Foreskin melanocyte (primary cell): ENCODE measurements at places on chromosomes 11 and 22.

GRCh38 chr11:90124371-90124770, 10.1 kb upstream of the NAALAD2 start:
- no peak for DNase-seq

DNA sequence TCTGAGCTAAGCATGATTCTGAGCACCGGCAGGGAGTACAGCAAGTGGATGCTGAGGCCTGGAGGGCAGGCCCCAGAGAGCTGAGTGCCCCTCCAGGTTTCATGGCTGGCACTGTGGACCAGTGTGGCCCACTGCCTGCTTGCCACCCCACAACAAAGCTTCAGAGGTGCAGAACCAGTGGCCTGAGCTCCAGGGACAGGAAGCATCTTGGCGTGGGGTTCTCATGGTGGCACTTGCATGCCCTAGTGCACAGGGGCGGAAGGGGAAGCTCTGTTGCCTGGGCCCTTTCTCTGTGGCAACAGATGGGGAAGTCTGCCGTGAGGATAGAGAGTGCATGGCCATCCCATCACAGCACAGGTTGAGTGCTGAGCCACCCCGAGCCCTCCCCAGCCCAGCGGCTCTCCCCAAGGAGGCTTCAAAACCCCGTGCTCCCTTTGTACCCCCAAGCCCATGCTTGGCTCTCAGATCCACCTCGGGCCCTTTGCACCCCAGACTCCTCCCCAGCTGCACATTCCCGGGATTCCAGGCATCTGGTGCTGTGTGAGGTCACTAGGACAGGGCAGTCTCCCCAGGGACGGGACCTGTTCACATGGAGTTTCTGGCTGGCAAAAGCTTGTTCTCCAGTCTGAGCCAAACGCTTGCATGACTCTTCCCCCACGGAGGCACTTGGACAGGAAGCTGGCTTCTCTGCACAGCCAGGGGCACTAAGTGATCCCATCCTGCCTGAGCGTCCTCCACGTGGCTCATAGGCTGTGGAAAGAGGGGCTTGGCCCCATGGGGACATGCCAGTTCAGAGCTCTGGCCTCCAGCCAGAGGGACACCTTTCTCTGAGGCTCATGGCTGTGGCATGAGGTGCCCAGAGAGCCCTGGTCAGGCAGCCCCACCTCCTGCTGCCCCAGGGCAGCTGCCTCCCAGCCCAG, 4.2 kb downstream of the SLC25A1 start:
- no peak for DNase-seq

- peak; percentile 41 for DNase-seq
Measured at GRCh38 chr11:3642071-3642951, 519 bp upstream of the ART5 start.

DNA sequence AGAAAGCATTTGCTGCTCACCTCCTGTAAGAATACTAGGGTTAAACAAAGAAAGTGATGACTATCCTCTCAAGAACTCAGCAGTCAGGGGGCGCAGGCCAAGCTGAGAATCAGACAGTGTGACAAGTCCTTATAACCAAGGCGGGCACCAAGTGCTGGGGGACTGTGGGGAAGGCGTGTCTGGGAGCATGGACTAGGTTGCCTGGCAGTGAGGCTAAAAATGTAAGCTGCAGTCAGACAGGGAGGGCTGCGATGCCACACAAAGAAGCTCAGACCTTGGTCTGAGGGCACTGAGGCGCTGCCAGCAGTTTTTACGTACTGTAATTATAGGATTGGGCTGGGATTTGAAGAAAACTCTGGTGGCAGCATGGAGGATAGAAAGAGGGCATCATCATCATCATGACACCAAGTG, 73.7 kb downstream of the FLI1 start:
- DNase-seq, result no peak

GRCh38 chr11:67500831-67501715, 4.1 kb downstream of the PITPNM1 start:
- DNase-seq, result no peak

DNA sequence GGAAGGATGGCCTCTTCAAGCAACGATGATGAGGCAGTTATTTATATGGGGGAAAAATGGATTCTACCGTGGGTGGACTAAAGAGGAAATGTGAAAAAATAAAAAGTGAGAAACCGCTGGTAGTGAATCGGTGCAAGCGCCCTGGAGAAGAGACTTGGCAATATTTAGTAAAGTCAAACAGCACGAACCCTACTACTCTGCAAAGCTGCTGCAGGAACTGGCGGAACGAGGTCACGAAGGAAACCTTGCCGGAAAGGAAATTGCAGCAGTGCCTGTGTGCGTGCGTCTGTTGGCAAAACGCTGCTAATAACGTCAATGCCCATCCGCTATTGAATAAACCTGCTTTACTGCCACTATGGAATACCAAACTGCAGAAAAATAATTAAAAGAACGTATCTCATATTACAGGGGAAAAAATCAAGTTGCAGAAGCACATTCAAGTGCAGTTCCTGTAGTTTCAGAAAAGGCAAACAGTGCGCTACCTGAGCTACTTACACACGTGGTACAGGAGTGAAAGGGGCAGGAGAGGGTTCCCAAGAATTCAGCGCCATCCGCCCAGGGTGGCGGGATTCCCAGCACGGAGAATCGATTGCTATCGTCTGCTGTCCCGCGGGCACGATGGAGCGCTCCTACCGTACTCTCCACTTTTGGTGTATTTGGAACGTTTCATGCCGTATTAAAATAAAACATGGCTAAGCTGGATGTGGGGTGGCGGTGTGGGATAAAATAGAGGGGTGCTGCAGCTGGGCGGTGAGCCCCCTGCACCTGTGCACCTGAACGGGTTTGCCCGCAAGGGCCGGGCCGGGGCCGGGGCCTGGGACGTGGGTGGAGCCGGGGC, 585 bp upstream of the NADSYN1 start:
- peak; percentile 19 for DNase-seq

- DNase-seq, result no peak
Measured at GRCh38 chr22:47197773-47198500, 435.5 kb downstream of the TBC1D22A start.

DNA sequence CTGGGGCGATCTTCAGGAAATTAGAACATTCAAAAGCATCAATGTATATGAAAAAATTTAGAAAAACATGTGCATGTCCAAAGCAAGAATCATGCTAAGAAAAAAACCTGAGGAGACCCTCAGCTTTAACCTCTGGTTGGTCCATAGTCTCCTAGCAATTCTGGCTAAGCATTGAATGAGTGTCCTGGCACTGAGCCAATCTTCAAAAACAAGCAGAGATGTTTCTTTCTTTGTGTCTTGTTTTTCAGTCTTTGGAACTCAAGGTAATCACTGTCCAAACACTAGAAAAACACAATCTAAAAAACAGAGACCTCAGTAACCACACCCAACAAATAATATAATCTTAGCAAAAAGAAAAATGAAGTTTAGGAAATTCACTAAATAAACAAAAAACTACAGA, 205.4 kb upstream of the CARD18 start:
- DNase-seq, result no peak

DNA sequence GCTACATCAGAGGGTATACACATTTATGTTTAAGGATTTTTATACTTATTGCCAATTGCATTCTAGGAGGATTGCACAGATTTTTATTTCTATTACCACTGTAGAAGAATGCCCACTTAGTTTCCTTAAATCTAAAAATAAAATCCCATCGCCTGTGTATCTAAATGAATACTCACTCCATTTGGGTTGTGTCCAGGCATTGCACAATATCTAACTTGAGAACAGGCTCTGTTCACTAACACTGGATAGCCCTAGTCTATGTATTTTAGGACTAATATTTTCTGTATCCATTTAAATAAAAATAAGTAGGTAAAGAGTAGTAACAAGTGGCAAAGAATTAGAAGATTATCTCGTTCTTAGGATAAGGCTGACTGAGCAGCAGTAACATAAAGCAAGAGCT, 4.1 kb downstream of the C11orf52 start:
- DNase-seq, result peak; percentile 70

- DNase-seq, result no peak
Measured at GRCh38 chr11:119745112-119745511, 16.1 kb upstream of the NECTIN1 start.

- DNase-seq, result no peak
Measured at GRCh38 chr22:48239461-48240147, 1477.2 kb downstream of the TBC1D22A start.

- DNase-seq, result no peak
Measured at GRCh38 chr11:267491-267994, 10.7 kb upstream of the NLRP6 start.

- no peak for DNase-seq
Measured at GRCh38 chr11:125239585-125240560, 75.3 kb downstream of the PKNOX2 start.

- DNase-seq, result no peak
Measured at GRCh38 chr11:133904818-133905515, 51.8 kb downstream of the IGSF9B start.

- DNase-seq, result no peak
Measured at GRCh38 chr22:19080853-19081252, 41.4 kb downstream of the DGCR2 start.

GRCh38 chr11:88178191-88178590, 2.9 kb upstream of the RAB38 start:
- DNase-seq, result no peak

GRCh38 chr11:35308157-35308556, 111.2 kb downstream of the SLC1A2 start:
- DNase-seq, result no peak

DNA sequence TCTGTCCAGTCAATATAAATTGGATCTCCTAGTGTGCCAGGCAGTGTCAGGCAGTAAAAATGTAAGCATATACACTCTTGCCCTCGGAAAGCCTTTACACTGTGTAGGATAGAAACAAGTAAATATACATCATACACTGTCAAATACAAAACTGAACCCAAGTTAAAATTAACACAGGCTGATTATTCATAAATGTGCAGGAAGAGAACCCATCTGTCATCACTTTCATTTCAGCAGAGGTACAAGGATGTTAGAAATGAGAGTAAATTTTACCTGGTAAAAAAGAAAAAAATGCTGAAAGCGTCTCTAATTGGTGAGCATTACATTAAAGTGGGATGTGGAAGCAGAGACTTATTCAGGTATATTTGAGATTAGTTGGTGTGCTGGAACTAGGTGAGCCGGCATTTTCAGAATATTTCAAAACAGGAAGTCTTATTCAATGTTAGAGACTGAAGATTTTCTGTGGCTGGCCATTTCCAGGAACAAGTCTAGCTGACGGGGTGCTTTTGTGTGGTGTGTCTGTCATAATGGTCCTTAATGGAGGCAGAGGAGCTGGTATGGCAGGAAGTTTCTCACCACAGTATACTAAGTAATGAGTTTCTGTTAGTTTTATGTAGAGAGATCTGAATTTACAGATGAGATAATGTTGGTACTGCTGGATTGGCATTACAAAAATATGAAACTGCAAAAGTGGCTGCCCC, 192.6 kb downstream of the CASP12 start:
- DNase-seq, result no peak

GRCh38 chr11:33290319-33290718, 33.1 kb downstream of the HIPK3 start:
- DNase-seq, result no peak

- DNase-seq, result no peak
Measured at GRCh38 chr11:14894657-14895598, 2.9 kb upstream of the CYP2R1 start.

DNA sequence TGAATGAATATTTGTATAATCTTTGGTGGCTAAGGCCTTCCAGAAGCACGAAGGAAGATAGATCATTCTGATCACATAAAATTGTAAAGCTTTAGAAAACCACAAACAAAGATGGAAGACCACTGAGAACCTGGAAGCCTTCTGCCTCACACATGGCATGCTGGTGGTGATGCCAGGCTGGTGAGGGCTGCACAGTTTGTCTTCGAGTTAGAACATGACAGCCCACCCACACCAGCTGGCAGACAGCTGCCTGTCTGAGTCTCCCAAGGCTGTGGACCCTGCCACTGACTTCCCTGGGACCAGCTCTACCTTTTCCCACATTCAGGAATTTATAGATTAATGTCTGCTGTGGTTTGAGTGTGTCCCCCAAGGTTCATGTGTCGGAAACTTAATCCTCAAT, 48.8 kb upstream of the B3GAT1 start:
- DNase-seq, result no peak

GRCh38 chr22:21074102-21074715, 28.5 kb downstream of the LRRC74B start:
- DNase-seq, result no peak

DNA sequence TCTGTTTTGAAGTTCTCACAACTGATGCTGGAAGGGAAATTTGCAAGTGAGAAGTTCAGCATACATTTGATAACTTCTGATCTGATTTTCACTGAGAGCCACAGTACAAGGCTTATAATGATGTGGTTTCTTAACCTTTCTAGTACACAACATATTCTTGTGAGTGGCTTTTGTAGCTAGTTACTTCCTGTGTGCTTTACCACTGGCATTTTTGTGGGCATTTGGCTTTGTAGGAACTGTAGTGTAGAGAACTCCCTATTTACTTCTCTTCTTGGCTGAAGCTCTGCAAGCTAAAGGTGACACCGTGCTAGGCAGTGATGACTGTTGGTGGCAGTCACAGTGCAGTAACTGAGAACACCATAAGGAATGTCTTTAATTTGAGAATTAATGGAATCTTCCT, 14.9 kb downstream of the USP47 start:
- DNase-seq, result peak; percentile 72

DNA sequence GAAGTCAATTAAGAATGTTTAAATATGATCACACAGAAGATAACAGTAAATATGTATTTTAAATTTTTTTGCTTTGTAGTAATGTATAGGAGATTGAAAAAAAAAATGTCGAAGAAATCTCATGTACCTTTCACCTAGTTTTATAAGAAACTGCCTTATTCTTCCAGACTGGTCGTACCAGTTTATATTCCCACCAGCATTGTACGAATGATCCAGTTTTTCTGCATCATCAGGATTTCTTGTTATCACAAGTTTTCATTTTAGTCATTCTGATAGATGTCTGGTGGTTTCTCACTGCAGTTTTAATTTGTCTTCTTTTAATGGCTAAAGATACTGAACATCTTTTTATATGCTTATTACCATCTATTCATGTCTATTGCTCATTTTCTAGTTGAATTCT, 101.8 kb upstream of the CTSC start:
- DNase-seq, result no peak

GRCh38 chr22:36364255-36365019, 23.3 kb downstream of the MYH9 start:
- DNase-seq, result no peak

- DNase-seq, result no peak
Measured at GRCh38 chr22:31143537-31143936, 3.2 kb upstream of the PLA2G3 start.

DNA sequence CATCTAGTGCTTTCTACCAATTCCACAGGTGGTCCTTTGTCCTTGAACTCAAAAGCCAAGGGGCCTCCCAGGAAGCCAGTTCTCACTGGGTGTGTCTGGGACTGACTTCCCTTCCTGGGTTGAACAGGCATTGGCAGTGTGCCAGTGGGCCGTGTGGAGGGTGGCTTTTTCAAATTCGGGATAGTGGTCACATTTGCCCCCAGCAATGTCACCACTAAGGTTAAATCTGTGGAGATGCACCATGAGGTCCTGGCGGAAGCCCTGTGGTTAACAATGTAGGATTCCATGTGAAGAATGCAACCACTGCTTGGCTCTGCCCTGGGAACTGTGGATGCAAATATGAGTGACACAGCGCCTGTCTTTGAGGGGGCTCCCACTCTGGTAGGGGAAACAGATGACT, 53.2 kb upstream of the MTNR1B start:
- DNase-seq, result no peak

- DNase-seq, result no peak
Measured at GRCh38 chr22:49756201-49756600, 71.5 kb downstream of the BRD1 start.
